ENCODE measurements at places on chromosomes 6 and 20. TPM values are rescaled to one million over a fixed set of nuclear protein-coding genes. Genes with fewer than 3 reads are reported as not detected.

The ENPP3 gene
- not detected for total RNA-seq

The IRAK1BP1 gene
- 3.6 TPM for total RNA-seq

The DEFB132 gene
- total RNA-seq, result not detected

The DOK5 gene
- total RNA-seq, result not detected

The GSTA2 gene
- not detected for total RNA-seq

The CST7 gene
- not detected for total RNA-seq

The ZSWIM1 gene
- total RNA-seq, result 9.0 TPM

The MRPS18A gene
- 68.5 TPM for total RNA-seq

The NHLRC1 gene
- total RNA-seq, result 1.8 TPM

The RAD21L1 gene
- not detected for total RNA-seq

The OOEP gene
- not detected for total RNA-seq

The COL9A3 gene
- 2.6 TPM for total RNA-seq

The GJE1 gene
- total RNA-seq, result not detected

The SSTR4 gene
- total RNA-seq, result not detected

The WFDC5 gene
- 1.2 TPM for total RNA-seq

The TCF19 gene
- total RNA-seq, result 20.8 TPM

The PRDM13 gene
- not detected for total RNA-seq

The BTNL2 gene
- total RNA-seq, result not detected

The CLVS2 gene
- total RNA-seq, result 0.14 TPM

The CGA gene
- not detected for total RNA-seq

The TREML2 gene
- total RNA-seq, result not detected

The GSS gene
- 83.2 TPM for total RNA-seq

The RIMS4 gene
- not detected for total RNA-seq

The ZNF165 gene
- 2.5 TPM for total RNA-seq

The EPPIN gene
- total RNA-seq, result not detected

The PEX3 gene
- 17.7 TPM for total RNA-seq

The HDGFL1 gene
- not detected for total RNA-seq

The BPI gene
- not detected for total RNA-seq

The CST2 gene
- not detected for total RNA-seq

The CD83 gene
- total RNA-seq, result 2.5 TPM

The ABHD16B gene
- not detected for total RNA-seq

The DEFB110 gene
- total RNA-seq, result not detected

The GHRH gene
- total RNA-seq, result not detected

The MOXD1 gene
- 0.88 TPM for total RNA-seq

The HEY2 gene
- total RNA-seq, result 0.78 TPM

The AIF1 gene
- not detected for total RNA-seq

The CLDN20 gene
- total RNA-seq, result 0.14 TPM

The PCMT1 gene
- 179 TPM for total RNA-seq

The FAM83C gene
- total RNA-seq, result 3.2 TPM

The PGC gene
- total RNA-seq, result not detected

The XKR7 gene
- not detected for total RNA-seq

The EPHA7 gene
- total RNA-seq, result not detected

The CDKN1A gene
- 595 TPM for total RNA-seq

The HLA-DQA1 gene
- not detected for total RNA-seq

The OR2H1 gene
- not detected for total RNA-seq

The CDH26 gene
- 2.0 TPM for total RNA-seq

All from airway epithelial cell (primary cell).